ENCODE measurements at places on chromosomes 4 and X.
A peak's percentile ranks its signal among the peaks of the same experiment; 100 is the strongest.

DNA sequence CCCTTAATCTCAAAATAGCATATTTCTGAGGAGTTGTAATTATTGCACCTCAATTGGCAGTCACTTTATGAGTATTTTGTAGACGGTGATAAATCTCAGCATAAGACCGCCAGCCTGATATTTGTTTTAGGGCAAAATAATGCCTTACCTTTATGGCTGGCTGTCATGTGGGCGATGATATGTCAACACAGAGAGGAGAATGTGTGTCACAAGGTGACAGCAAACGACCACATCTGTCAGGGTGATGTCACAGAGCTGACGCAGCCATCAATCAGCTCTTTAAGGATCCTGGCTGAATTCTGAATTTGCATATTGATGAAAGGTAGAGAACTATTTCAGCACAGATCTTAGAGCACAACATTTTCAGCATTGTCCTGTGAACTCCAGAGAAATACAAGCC lies 209.7 kb downstream of the CEP135 start:
- no peak for DNase-seq

- peak; percentile 83 for DNase-seq
Observed at GRCh38 chr4:1731180-1731579, 9.9 kb downstream of the TACC3 start.

GRCh38 chrX:41602816-41603345 lies 85.9 kb upstream of the GPR34 start:
- DNase-seq, result no peak

GRCh38 chr4:4364486-4365208 lies 22.3 kb upstream of the NSG1 start:
- DNase-seq, result no peak

DNA sequence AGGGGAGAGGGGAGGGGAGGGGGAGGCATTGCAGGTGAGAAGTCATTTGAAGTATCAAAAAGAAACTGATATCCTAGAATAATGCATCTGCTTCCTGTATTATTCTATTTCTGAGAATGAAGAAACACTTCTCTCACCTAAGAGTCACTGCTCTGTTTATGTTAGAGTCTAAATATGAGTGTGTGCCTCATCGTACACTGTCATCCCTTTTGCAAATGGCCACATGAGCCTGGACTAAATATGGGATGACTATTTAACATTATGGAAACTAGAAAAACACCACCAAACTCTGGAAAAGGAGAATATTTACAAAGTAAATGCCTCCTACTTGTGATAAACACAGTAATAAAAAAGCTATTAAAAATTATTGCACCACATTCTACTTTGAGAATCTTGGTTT lies 146.4 kb upstream of the NOCT start:
- no peak for DNase-seq

DNA sequence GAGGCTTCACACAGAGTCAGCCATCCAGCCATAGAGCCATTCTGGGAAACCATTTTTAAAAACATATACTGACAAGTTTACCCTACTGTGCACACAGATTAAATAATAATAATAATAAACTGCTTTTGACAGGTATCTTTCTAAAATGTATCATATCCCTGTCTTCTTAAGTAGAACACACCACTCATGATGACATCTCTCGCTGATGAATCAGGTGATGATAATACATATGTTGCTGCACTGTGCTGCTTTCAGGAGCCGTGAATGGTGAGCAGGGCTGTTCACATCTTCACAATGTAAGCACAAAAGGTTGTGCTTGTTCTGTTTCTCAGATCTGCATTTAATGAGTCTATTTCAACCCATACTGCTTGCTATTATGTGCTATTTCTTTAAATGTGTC lies 3.5 kb downstream of the MTNR1A start:
- no peak for DNase-seq

GRCh38 chr4:1215141-1216075 lies 33.5 kb downstream of the CTBP1 start:
- no peak for DNase-seq

DNA sequence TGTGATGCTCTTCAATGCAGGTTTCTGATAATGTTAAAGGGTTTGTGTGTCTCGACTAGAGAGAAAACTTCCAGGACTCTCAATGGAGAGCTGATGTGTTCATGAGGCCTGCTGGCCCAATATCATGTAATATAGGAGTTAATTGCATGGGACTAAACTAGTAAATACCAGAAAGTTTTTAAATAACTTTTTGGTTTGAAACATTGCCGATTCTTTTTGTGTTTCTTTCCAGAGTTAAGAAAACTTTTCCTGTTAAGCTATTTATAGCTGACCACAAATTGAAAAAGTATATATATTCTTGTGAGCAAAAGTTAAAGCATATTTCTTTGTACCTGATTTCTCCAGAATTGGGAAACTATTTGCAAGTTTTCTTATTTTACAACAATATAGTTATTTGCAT lies 49.7 kb downstream of the FAM9B start:
- no peak for DNase-seq

DNA sequence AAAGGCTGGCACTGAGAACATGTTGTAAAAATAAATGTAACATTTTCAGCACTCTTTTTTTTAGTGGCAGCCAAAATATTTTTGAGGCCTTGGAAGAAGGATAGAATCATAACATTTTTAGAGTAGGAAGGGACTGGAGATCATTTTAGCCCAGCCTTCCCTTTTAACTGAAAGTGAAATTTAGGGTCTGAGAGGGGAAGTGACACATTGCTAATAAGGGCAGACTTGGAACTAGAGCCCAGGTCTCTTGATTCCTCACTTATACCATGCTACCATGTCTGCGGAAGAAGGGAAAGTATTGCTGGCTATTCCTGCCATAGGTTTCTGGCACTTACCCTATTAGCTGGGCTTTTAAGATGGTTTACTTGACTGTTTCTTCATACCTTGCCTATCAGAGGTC lies 4.8 kb downstream of the WDR44 start:
- DNase-seq, result no peak

- DNase-seq, result no peak
Observed at GRCh38 chr4:144715230-144715629, 69.3 kb downstream of the HHIP start.

- DNase-seq, result no peak
Observed at GRCh38 chr4:138393886-138394610, 151.9 kb upstream of the SLC7A11 start.

DNA sequence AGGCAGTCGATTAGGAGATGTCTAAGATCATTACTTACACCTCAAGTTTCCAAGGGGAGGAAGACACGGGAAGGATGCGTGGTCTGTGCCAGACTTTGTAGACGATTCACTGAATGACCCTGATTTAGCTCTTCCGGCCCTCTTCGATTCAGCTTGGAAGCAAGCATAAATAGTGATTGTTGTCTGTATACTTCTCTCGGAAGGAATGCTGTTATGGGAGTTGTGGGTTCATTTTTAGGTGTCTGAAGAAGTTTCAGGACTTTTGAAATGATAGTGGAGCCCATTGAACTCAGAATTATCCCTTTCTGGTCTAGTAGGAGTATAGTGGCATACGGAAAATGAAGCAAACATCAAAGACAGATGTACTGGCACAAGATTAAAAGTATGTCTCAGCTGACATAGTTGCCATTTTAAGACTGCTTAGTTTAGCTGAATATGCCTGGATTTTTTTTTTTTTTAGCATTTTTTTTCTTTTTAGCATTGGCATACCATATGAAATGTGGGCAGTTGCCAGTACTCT lies 1.0 kb upstream of the ANKRD17 start:
- DNase-seq, result no peak

DNA sequence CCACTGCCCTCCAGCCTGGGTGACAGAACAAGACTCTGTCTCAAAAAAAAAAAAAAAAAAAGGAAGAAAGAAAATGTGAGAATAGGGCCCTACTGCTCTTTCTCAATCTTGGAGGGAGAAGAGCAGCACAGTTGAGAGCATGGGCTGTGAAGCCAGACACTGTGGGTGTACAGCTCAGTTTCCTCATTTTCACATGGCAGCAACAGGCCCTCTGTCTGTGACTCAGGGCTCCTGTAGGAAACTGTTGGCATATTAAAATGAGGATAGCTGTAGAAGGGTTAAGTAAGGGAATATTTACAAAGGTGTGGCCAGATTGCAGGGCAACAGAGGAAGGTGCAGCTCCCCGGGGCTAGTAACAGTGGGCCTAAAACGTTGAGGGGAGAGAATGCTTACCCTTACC lies 3.4 kb downstream of the AKAP14 start:
- no peak for DNase-seq

DNA sequence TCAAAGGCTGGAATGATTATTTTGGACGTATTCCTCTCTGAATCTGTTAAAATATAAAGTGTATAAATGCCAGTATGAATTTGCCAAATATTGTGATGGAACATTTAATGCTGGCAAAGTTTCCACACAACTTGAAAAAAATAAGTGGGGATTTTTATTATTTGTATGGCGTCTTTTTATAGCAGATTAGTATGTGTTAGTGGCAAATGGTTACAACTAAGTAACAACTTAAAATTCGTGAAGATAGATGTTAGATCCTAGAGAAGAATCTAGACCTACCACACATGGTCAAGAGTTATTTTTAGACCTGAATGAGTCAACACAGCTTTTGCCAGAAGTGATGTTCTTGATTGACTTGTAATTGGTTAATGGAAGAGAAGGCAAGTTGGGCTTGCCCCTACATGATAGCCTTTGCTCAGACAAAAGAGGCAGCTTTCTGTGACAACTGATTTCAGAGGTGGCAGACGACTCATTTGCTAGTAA lies 4.8 kb downstream of the CPE start:
- DNase-seq, result no peak

- DNase-seq, result no peak
Observed at GRCh38 chrX:129632443-129632842, 22.3 kb downstream of the APLN start.

DNA sequence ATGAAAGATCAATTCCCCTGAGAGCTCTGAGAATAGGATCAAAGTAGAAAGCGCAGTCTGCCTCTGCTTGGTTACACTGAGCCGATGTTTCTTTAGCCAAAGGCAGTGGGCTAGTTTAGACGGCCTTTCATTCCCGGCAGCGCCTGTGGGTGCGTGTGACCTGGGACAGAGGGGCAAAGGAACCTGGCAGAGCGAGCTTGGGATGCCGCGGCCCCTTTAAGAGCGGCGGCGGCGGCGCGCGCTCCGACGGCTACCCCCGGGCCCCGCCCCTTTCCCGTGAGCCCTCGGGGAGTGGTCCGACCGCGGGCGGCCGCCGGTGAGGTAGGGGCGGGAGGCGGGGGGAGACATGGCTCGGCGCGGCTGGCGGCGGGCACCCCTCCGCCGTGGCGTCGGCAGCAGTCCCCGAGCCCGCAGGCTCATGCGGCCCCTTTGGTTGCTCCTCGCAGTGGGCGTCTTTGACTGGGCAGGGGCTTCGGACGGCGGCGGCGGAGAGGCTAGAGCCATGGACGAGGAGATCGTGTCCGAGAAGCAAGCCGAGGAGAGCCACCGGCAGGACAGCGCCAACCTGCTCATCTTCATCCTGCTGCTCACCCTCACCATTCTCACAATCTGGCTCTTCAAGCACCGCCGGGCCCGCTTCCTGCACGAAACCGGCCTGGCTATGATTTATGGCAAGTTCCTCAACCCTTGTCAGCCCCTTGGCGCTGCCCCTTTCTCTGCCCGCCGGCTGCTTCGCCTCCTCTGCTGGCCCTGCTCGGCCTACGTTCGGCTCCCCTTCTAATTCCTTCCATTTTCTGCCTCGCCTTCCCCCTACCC lies at the start of gene SLC9A6:
TSS of gene SLC9A6 (plus strand) at position 279 of the 816 bp plus-strand sequence. CDS start at position 503, 224 bp downstream.
- peak; percentile 82 for DNase-seq

DNA sequence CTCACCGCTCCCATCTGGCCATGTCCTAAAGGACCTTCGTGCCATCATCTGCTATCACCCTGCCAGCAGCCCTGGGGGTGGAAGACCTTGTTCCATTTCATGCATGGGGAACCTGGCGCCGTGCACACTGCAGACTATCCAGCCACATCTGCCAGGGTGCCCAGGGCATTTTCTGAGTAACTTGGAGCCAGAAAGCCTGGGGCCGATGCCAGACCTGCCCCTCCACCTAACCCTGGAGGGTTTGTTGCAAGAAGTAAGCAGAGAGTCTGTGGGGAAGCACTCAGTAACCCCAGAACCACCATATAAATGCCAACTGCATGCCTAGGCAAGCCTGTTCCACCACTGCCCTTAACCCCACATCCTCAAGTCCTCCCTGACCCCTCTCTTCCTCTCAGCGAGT lies 7.3 kb downstream of the HAUS7 start:
- no peak for DNase-seq

Measured in osteoblast (primary cell).